ENCODE measurements at places on chromosomes 4 and X.

DNA sequence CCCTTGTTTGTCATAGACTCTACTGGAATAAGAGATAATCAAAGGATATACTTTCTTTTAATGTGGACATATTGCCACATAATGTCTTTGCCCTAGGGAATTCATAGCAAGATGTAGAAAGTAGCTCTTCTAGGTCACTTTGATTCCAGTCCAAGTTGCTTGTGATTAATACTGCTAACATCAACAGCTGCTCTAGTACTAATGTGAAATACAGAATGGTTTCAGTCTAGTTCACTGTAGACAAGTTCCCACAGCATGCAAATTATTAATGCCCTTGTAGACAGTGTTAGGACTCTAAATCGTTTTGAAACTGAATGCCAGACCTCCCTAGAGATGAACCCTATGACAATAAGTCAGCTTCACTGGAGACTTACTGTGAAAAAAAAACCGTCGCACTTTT is 494.6 kb upstream of the ATOH1 start:
- no peak for DNase-seq

GRCh38 chrX:15056044-15056443 is 182.8 kb downstream of the MOSPD2 start:
- DNase-seq: no peak

DNA sequence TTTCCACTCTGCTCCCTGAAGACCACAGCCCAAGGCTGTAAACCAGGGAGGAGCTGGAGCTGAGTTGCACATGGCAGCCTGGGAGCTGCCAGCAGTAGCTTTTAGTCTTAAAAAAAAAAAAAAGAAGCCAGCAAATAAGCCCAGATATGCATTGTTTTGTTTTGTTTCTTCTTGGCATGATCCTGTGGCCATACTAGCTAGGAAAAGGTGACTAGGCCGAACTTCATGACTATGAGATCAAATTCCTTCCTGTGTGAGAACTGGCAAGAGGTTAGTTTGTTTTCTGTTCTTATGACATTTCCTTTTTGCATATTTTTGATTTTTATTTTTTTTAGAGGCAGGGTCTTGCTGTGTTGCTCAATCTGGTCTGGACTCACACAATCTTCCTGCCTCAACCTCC is 323.3 kb downstream of the DCTD start:
- no peak for DNase-seq

GRCh38 chrX:9668537-9668936 is 97.1 kb downstream of the GPR143 start:
- no peak for DNase-seq

GRCh38 chrX:111387470-111388070 is 24.4 kb downstream of the DCX start:
- DNase-seq: no peak

- DNase-seq: no peak
These were observed 14.1 kb upstream of the TENM3 start for GRCh38 chr4:182228991-182229577.

- no peak for DNase-seq
These were observed 52.0 kb upstream of the WDR17 start for GRCh38 chr4:176013476-176014247.

DNA sequence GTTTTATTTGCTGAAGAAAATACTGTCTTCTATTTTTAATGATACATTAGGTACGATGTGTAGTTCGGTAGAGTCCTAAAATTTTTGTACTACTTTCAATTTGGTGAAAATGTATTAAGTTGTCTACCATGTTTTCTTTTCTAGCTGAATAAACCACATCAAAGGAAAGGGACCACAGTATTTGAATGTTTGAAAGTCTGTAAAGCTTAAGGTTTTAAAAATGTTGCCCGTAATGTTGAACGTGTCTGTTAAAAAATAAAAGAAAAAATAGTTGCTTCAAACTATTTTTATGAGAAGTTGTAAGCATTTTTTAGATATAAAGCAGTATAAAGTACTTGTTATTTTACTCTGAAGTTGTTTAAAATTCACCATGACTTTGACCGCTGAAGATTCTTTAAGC is 3.2 kb downstream of the CDKN2AIP start:
- DNase-seq: no peak

DNA sequence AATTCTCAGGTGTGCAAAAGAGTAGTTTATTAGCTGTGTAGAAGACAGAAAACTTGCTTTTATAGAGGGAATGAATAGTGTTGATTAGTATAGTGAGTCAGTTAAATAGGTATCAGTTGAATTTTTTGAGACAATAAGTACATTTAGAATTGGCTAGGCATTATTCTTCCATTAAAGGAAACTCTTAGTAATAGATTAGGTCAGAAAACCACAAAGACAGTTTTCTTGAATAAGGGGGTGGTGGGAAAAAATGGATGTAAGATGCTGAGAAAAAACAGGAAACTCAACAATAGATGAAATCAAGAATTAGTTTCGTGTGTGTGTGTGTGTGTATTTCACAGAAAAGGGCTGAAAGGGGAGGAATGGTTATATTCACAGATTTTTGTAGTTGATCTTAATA is 16.8 kb downstream of the CD38 start:
- no peak for DNase-seq

DNA sequence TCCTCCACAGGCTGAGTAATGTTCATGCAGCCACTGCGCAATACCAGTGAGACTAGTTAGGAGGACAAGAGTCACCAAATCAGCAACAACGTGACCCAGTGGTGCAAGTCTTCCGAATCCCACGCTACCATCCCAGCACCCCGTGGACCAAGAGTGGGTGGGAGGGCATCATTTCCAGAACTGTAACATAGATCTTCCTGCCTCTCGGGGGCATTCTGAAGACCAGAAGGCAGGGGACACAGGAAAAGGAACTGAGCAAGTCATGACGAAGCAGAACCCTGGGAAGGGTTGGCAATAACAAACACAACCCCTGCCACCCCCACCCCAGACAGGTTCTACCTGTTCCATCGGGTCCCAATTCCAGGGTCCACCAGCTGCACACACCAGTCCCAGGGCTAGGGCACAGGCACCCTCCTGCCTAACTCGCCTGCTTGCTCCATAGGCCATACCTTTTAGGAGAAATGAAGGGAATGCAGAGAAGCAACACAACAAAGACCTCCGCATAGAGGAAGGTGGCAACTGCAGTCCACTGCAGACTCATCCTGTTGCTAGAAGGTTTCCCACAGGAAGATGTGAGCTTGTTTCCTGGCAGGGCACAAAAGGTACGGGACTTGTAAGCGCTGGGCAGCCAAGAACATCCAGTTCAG is 1.4 kb downstream of the BCAP31 start:
- no peak for DNase-seq

- no peak for DNase-seq
These were observed 146.3 kb upstream of the ATP6AP2 start for GRCh38 chrX:40434443-40434842.

DNA sequence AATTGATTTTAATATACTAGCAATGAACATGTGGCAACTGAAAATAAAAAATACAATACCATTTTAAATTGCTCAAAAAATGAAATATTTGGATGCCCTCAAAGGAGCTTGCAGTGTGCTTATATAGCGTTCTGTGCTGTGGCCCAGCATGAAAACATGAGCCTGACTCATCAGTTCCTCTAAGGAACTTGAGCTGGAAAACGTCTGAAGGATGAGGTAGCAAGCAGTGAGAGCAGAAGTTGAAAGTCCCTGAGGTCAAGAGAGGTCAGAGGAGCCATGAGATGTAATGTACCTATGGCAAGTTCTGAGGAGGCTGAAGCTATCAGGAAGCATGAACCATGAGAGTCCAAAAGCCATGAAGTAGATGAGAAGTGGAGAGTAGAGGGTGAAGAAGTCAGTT is 59.7 kb downstream of the HMGB3 start:
- DNase-seq: no peak

GRCh38 chr4:167308876-167309275 is 74.6 kb upstream of the SPOCK3 start:
- no peak for DNase-seq

- DNase-seq: no peak
These were observed 1023.6 kb upstream of the HS3ST1 start for GRCh38 chr4:12452291-12452690.

- DNase-seq: no peak
These were observed 1620.4 kb downstream of the PCDH7 start for GRCh38 chr4:32340591-32340990.

DNA sequence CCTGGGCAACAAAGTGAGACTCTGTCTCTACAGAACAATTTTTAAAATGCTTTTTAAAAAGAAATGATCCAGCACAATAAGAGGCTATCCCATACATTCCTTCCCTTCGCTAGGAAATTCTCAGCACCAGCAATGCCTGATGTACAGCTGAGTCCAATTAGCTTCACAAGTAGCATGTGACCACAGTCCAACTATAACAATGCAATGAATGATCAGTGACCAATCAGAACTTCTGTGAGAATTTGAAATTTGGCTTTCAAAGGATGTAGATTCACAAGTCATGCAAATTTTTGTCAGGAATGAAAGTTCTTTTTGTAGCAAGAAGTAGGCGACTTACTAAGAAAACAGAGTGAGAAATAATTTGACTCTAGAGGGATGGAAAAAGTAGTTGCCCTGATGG is 278.5 kb upstream of the UGT8 start:
- no peak for DNase-seq

- DNase-seq: peak; percentile 35
These were observed 74.2 kb downstream of the LIMCH1 start for GRCh38 chr4:41611881-41612871.

GRCh38 chr4:87838890-87839591 is 6.3 kb downstream of the MEPE start:
- DNase-seq: peak; percentile 51

GRCh38 chrX:105745863-105746262 is 76.5 kb upstream of the NRK start:
- DNase-seq: no peak

GRCh38 chr4:104930298-104930697 is 216.4 kb upstream of the TET2 start:
- no peak for DNase-seq

GRCh38 chr4:146814750-146815149 is 130.9 kb downstream of the TTC29 start:
- DNase-seq: no peak

DNA sequence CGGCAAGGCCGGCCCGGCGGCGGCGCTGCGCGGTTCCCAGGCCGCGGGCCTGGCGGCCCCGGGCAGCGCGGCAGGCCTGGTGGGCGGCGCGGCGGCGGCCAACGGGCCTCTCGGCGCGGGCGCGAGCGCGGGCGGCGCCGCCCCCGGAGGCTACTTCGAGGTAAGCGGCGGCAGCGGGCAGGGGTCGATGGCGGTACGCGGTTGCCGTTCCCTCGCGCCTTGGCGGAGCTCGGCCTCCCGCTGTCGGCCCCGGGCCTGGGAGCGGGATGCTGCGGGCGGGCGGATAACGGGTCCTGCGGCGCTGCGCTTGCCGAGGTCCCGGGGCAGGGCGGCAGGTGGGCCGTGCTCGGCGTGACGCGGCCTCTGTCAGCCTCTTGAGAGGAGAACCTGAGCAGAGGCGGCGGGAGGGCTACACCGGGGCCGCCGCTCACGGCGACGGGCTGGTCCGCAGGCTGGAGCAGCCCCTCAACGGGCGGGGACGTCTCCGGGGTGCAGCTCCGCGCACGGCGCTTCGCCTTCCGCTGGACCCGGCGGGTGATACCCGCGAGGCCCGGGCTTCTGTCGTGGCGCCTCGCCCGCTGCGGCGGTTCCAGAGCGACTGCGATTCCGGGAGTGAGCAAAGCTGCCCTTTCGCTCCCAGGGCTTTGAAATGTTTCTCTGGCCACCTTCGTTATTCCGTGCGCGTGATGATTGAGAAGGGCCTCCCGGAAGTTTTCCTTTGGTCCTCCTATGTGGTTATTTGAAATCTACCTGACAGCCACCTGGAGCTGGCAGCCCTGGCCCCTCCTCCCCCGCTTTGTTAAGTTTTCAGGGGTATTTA is 774 bp downstream of the FAM193A start:
- DNase-seq: peak; percentile 53

- DNase-seq: no peak
These were observed 92.4 kb downstream of the SLITRK2 start for GRCh38 chrX:145910017-145910416.

GRCh38 chr4:188971125-188971524 is 831.9 kb downstream of the TRIML1 start:
- peak; percentile 36 for DNase-seq

DNA sequence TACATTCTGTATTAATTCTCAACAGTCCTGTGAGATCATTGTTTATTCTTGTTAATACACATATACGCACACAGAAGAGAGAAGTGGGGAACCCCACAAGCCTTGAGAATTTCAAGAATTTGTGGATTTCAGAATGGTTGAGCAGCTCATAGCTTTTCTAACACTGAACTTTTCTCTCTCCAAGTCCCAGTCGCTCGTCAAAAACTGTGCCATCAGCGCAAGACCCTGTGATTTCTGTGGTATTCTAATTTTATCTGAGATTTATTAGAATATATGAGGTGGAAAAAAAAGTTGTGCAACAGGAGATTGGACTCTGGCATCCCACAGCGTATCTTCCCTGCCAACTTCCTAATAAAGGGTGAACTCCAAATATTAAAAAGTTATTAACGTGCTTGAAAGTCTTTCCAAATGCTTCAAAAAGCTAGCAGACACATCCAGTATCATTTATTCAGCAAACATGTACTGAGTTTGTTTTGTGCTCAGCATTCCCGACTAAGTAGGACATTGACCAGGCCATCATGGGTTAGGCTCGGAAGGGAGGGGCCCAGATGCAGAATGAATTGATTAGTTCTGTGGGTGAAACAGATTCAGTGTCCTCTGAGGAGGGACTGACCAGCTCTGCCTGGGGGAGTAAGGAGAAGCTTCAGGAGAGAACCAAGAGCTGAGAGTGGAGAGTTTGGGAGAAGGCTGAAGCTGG is 165.6 kb downstream of the CBR4 start:
- no peak for DNase-seq

GRCh38 chrX:68784816-68785215 is 44.0 kb upstream of the EFNB1 start:
- DNase-seq: no peak

GRCh38 chr4:141004823-141005222 is 128.4 kb downstream of the RNF150 start:
- DNase-seq: no peak

- no peak for DNase-seq
These were observed 197.1 kb upstream of the MAMLD1 start for GRCh38 chrX:150165776-150166610.

- DNase-seq: no peak
These were observed 214.6 kb upstream of the FAM241A start for GRCh38 chr4:111930659-111931058.

DNA sequence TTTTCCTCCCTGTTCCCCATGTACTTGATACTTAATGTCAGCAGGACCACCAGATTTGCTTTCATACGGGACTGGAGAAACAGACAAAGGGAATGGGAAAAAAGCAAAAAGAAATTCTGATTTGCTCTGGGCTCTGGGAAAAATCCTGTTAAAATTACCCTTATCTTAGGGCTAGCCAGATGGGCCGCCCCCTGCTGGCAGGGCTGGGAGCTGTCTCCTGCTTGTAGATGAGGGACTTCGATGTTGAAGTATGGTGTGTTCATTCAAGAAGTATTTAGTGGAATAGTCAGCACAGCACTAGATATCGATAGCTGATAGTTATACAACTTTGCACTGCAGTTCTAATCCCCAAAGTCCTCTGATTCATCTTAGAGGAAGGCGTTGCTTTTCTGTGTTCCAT is 45.8 kb downstream of the BCORL1 start:
- DNase-seq: peak; percentile 34

DNA sequence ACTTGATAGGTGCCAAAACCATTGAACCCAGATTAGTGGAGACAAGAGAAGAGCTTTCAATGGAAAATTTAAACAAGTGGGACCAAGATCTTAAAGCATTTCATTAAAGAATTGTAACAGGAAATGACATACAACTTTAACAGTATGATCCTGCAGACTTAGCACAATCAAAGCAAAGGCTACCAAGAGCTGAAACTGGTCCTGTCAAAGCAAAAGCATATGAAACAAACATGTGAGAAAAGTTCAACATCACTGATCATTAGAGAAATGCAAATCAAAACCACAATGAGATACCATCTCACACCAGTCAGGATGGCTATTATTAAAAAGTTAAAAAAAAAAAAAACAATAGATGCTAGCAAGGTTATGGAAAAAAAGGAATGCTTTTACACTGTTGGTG is 425.6 kb downstream of the IL1RAPL1 start:
- no peak for DNase-seq
